ENCODE measurements at places on chromosomes 5 and 9.

GRCh38 chr5:169554251-169554650, 29.3 kb upstream of the SPDL1 start:
- DNase-seq = no peak

DNA sequence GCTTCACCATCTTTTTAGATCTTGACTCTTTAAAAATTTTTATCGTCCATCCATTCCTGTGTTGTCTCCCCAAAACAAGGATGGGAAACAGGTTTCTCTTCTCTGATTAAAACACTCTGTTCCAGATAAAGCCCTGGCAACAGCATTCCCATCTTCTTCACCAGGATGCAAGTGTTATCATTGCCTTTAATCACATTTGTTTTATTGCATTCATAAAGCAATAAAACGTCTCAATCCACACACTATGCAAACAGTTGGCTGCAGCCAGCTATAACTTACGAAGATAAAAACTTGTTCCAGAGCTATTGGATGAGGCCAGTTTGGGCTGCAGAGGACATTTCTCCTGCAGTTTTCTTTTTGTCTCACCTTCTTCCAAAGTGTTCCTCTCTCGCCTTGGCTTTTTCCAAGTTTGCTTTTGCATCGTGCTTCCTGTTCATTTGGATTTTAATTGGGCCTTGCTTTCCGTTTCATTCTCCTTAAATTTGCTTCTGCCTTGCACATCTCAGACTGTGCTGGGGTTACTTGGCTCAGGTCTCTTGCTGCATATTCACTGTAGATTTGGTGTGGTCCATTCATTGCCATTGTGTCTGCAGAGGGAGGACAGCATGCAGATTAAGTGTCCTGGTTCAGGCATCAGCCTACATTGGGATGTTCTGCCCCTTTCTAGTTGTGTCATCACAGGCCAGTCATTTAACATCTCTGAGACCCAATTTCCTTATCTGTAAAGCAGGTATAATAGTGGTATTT, 136.5 kb upstream of the LIFR start:
- DNase-seq = no peak

DNA sequence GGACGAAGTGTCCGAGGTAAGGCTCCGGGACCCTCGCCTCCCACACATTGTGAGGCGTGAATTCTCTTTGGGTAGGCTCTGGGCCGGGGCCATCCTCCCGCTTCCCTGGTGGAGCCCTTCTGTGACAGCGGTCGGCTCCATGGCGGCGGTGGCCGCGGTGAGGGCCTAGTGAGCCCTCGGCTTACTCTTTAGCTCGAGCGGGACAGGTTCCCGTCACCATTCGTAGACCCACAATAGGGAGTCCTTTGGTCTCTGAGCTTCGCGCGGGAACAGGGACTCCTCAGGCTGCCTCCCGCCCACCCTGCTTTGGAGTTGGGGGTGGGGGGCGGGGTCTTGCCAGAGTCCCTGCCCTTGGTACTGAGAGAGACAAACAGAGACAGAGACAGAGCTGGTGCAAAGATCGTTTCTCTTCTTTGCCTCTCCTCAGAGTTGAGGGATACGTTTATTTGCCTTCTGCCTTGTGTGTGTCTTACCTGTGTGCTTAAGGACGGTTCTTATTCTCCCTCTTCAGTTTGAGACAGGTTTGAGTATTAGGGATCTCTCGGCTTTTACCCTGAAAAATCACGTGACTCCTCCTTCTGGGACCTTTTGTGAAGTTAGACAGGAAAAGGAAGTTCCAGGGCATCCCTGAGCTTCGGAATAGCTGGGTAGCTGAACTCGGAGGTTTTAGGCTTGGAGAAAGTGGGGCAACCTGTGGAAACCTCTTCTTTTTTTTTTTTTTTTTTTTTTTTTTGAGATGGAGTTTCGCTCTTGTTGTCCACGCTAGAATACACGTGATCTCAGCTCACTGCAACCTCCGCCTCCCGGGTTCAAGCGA, 833 bp downstream of the ANKHD1 start:
- peak; percentile 0 for DNase-seq

GRCh38 chr9:134872482-134873231, 8.0 kb upstream of the FCN2 start:
- no peak for DNase-seq

GRCh38 chr5:17330386-17330785, 113.0 kb downstream of the BASP1 start:
- no peak for DNase-seq

DNA sequence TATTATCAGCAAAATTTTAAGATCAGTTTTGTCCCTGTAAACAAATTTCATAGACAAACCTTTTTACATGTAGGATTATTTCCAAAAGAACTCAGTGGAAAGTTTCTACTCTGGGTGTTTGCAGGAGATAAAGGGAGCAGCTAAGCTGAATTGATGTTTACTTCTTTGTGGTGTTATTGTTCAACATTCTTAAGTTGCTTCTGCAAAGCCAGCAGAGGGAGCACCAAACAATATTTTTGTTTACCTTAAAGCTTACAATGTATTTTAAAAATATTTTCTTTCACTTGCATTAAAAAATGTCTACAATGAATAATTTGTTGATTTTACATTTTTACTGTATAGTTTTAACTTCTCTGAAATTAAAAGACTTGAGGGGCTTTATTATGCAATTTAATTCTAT, 135.4 kb downstream of the ATG10 start:
- peak; percentile 3 for DNase-seq

- DNase-seq = no peak
Observed at GRCh38 chr5:53601570-53601969, 41.1 kb downstream of the NDUFS4 start.

GRCh38 chr9:31759703-31760102, 624.7 kb upstream of the ACO1 start:
- no peak for DNase-seq

DNA sequence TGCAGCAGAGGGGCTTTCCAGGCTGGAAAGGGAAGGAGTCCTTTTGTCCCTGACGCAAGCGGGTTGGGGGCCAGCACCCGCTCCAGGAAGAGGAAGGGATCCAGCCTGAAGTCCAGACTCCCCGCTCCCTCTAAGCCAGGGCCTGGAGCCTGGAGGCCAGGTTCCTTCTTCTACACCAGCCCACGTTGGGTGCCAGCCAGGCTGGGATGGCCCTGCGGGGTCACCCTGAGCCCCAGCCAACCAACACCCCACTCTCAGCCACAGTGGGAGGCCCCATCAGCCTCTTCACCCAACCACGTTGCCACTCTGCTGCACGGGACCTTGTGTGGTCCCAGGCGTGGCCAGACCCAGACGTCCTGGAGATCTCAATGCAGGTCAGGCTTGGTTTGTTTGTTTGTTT, 970 bp upstream of the FUT7 start:
- DNase-seq = no peak

DNA sequence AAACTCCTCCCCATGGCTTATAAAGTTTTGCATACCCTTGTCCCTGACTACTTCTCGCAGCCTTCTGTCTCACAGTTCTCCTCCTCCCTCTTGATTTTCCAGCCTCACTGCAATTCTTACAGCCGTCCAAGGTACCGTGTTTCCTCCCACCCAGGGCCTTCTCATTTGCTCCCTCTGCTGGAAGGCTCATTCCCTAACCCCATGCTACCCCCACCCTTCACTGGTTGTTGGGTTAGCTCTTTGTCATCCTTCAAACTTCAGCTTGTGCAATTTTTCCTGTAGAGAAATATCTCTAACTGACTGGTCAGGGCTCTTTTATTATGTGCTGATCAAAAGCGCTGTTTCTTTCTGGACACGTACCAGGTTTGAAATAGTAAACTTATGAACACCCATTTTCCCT, 329.2 kb downstream of the EBF1 start:
- no peak for DNase-seq

Data from NCI-H1105 treated with DMSO at 0.1 percent for 48 hours (cell line).